A172 (cell line): ENCODE measurements at places on chromosomes 2 and 18. TPM values are rescaled to one million over a fixed set of nuclear protein-coding genes. Genes with fewer than 3 reads are reported as not detected.

Gene FSIP2
- 0.03 TPM in 1 of 2 replicates, not detected in the other for total RNA-seq

Gene CRYGC
- total RNA-seq: not detected in 2 replicates

- DNase-seq: no peak
Measured at GRCh38 chr2:95207111-95207961, at the start of gene ZNF892. ZNF892 (plus strand) TSS chr2:95207521; CDS start chr2:95207816, 295 bp downstream.

GRCh38 chr2:206004004-206004693 is 81.8 kb downstream of the INO80D start:
- DNase-seq: peak; percentile 27
